CD4-positive, alpha-beta T cell treated with Interleukin-4 for 1 hour (primary cell): ENCODE measurements at places on chromosomes 5 and 9.

- no peak for DNase-seq
Measured at GRCh38 chr5:83133797-83134196, 56.5 kb downstream of the XRCC4 start.

GRCh38 chr9:130791303-130791894 is 43.7 kb upstream of the ABL1 start:
- DNase-seq = no peak

- no peak for DNase-seq
Measured at GRCh38 chr5:6377582-6377904, 804 bp downstream of the MED10 start.

DNA sequence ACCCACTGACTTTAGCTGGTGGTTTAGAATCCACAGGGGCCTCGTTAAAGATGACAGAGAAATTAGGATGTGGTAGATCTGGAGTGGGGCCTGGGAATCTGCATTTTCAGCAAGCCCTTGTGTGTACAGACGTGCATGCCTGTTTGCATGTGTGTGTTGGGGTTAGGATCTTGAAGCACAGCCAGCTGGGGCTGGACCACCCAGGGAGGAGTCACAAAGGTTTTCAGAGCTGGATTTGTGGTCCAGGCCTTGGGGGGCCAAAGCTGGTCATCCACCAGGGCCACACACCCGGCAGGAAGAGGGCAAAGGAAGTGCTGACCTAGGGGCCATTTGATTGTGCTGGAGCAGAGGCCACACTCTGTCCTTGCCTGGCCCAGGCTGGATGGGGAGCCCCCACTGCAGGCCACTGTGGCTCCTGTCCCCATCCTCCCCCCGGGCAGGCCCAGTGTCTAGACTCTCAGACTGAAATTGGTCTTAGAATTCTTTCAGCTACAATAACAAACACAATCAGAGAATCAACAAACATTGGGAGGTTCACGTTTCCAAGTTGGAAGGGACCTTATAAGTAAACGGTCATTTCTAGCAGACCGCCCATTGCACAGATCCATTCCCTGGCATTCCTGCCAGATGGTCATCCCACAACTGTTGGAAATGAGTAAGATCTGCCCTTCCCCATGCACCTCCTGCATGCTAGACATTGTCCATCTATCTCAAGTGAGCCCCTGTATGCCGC is 10.3 kb downstream of the CDX1 start:
- DNase-seq = no peak

GRCh38 chr5:41649659-41650058 is 139.3 kb upstream of the PLCXD3 start:
- no peak for DNase-seq

DNA sequence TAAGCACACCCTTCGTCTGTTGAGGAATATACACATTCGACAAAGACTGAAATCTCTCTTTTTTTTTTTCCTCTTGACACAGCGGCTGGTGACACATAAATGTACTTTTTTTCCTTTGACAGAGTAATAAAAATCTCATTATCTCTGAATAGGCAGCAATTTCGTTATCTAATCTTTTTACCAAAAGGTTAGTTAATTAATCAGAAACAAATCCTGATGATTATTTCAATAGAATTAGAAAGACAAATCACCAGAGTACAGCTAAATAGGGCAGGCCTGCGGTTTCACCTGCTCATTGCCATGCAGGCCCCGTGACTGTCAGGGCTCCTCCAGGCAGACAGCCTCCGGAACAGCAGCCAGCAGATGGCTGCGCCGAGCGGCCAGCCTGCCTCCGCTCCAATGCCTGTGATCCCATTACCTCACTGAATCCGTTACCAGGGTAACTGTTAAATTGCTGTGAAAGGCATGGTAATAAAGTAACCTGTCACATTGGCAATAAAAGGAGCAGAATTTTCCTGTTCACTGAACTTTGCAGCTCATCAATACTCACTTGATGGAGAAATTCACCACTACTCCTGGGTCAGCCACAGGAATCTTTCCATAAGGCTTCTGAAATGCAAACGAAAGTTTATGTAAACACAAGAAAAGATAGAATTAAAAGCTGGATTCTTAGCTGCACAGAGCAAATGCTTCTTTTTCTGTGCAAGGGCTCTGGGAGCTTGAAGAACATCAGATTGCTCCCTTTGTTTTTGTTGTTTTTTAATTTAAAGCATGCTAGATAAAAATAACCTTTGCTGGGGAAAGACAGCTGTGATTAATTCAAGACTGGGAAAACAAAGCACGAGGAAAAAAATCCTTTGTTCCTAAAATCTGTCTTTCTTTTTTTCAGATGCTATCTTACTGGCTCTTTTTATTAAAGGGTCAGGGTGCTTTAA is 666.4 kb upstream of the ZNF608 start:
- DNase-seq = no peak

- DNase-seq = no peak
Measured at GRCh38 chr5:127988146-127988760, 95.3 kb upstream of the SLC12A2 start.

DNA sequence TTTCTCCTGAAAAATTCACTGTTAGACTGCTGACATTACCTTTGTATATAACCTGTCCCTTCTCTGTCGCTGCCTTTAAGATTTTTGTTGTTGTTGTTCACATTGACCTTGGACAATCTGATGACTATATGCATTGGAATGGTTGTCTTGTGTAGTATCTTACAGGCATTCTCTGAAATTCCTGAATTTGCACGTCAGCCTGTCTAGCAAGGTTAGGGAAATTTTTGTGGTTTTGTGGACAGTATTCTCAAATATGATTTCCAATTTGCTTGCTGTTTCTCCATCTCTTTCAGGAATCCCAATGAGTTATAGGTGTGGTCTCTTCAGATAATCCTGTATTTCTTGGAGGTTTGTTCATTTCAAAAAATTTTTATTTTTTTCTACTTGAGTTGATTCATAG is 140.8 kb downstream of the PRR16 start:
- DNase-seq = no peak

DNA sequence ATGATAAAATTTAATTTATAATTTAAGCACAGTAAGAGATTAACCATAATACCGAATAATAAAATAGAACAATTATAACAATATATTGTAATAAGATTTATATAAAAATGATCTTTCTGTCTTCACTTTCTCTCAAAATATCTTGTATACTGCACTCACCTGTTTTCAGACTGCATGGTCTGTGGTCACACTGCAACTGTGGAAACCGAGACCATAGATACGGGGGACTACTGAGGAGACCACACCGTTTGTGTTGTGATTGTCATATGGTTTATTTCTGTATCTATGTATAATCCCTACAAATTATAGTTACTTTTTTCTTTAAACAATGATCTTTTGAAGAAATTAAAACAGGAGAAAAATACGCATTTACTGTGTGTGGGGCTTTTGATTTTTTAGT is 78.8 kb upstream of the TNFAIP8 start:
- DNase-seq = no peak

DNA sequence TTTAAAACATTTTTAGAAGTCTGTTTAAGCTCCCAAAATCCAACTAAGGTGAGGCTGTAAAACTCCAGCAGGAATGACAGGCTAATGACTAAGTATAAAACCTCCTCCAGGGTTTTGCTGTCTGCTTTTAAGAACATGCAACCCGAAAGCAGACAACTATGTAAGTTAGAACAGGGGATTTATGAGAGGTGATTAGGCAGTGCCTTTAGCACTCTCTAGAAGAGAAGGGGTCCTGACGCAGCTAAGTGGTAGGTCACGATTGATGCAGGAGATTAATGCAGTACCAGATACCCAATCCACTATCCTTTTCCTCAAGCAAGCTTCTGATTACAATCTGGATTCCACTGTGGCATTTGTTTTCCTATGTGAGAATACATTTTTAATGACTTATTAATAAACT is 25.9 kb downstream of the HOMER1 start:
- no peak for DNase-seq
